Ovary (tissue), 10 donors: ENCODE measurements at places on chromosomes 5 and 9. TPM values are rescaled to one million over a fixed set of nuclear protein-coding genes. Genes with fewer than 3 reads are reported as not detected.

GRCh38 chr9:137455359-137455991 lies 3.7 kb downstream of the NSMF start:
- no peak for DNase-seq

DNA sequence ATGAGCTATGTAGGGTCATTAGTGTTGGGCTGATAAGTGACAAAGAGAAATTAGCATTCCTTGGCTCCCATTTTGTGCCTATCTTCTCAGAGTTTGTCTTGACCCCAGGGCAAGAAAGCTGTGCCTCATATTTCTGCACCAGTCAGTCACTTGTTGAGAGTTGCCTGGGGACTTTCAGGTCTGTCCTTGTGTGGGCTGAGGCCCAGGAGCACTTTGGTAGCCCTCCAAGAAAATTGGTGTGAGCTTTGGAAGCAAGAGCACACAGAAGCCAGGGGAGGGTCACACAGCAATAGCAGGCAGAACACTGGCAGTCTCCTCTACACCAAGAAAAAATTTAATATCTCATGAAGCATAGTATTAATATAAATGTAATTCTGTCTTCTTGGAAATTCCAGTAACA lies 239.9 kb downstream of the NPR3 start:
- DNase-seq = no peak

Gene ZBTB26
- 6.0 TPM for total RNA-seq

Gene GNA14
- total RNA-seq = 6.1 TPM
